ENCODE measurements at places on chromosomes 6 and 20.
A peak's percentile ranks its signal among the peaks of the same experiment; 100 is the strongest.

GRCh38 chr20:38125157-38126056 lies 39.7 kb downstream of the TGM2 start:
- no peak for DNase-seq

GRCh38 chr20:58128635-58129625 lies 99.5 kb downstream of the ANKRD60 start:
- DNase-seq, result no peak

- no peak for DNase-seq
These were observed 962 bp downstream of the DDX27 start for GRCh38 chr20:49219924-49220831.

GRCh38 chr6:17589406-17590096 lies 10.6 kb upstream of the FAM8A1 start:
- peak; percentile 10 for DNase-seq

DNA sequence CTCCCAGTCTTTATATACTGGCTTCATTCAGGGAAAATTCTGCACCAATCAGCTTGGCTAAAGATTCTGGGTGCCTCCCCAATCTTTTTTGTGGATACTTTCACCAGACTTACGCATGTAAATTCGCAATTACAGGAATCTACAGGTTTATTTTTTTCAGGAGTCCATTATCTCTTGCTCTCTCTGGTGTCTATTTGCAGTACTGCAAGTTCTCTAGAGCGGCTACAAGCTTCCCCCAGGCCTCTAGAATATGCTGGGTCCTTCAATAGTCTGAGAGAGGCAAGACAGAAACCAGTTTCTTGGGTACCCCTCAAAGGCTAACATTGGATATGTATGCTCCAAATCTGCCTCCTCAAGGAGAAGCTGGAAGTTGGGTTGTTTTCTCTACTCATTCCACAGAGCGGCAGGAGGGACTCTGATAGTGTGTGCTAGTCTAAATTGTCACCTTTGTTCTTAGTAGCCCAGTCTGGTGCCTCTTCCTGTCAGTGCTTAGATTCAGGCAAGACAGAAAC lies 58.5 kb downstream of the SUN5 start:
- DNase-seq, result no peak

GRCh38 chr6:114195027-114195365 lies 147.8 kb downstream of the HS3ST5 start:
- DNase-seq, result no peak

DNA sequence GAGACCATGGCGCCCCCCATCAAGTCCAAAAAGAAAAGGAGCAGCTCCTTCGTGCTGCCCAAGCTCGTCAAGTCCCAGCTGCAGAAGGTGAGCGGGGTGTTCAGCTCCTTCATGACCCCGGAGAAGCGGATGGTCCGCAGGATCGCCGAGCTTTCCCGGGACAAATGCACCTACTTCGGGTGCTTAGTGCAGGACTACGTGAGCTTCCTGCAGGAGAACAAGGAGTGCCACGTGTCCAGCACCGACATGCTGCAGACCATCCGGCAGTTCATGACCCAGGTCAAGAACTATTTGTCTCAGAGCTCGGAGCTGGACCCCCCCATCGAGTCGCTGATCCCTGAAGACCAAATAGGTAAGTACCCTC lies 41.7 kb upstream of the NAA20 start:
- peak; percentile 52 for DNase-seq

GRCh38 chr20:56929606-56930005 lies 300.5 kb downstream of the TFAP2C start:
- DNase-seq, result no peak

DNA sequence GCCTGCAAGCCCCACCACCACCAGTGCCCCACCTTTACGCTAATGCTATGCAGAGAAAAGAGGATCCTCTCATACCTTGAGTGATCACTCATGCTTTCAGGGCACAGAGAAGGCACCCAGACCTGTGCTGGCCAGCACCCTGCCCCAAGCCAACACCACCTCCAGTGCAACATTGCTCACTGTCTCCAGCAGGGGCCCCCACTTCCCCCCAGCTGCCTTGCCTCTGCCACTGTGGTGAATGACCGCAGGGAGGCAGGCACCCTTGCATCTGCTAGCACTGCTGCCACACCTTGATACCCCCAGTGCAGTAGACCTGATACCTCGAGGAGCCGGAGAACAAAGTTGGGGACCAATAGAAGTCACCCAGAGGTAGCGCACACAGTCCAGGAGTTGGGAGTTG lies 139.2 kb upstream of the PLN start:
- DNase-seq, result no peak

GRCh38 chr6:155630085-155630484 lies 174.4 kb upstream of the NOX3 start:
- no peak for DNase-seq

DNA sequence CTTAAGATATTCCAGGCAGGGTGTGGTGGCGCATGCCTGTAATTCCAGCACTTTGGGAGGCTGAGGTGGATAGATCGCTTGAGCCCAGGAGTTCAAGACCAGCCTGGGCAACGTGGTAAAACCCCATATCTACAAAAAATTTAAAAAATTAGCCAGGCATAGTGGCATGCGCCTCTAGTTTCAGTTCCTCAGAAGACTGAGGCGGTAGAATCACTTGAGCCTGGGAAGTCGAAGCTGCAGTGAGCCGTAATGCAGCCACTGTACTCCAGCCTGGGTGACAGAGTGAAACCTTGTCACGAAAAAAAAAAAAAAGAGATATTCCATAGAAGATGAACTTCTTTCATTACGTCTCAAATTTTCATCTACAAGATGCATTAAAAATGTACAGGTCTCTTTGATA lies 46.7 kb upstream of the ISM1 start:
- DNase-seq, result no peak

DNA sequence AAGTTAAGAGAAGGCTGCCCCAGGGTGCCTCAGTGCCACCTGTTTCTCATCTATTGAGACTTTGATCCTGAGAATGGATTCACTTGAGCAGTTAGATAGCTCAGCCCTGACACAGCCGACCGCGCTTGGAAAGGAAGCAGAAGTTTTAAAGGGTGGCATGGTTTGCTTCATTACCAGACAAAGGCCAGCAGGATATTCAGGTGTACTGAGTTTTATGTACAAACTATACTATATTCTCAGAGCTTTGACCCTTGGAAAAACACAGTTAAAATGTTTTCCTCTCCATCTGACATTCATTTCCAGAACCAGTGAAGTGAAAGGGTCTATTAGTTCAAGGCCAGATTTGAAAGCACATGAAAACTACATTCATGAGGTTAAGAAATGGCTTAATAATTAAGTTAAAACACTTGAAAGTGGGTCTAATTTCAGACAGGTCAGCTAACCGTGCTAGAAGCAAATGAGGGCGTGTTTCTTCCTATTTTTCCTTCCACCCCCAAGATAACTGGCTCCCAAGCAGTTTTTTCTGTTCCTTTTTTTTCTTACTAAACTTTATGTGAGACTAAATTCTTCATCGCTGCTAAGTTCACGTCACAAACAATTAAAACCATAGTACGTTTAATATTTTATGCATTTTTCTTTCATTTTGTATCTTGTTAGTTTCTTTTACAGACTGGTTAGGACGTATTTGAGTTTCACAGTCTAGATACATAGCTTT lies 385.3 kb upstream of the SOX4 start:
- DNase-seq, result no peak

DNA sequence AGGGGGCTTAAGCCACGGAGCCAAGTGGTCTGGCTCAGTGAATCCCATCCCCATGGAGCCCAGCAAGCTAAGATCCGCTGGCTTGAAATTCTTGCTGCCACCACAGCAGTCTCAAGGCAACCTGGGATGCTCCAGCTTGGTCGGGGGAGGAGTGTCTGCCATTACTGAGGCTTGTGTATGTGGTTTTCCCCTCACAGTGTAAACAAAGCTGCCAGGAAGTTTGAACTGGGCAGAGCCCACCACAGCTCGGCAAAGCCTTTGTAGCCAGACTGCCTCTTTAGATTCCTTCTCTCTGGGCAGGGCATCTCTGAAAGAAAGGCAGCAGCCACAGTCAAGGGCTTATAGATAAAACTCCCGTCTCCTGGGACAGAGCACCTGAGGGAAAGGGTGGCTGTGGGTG lies 25.5 kb upstream of the IL20RA start:
- no peak for DNase-seq

- DNase-seq, result no peak
These were observed 70.8 kb upstream of the CD93 start for GRCh38 chr20:23156842-23157423.

- DNase-seq, result peak; percentile 17
These were observed 2.5 kb upstream of the HLA-DRA start for GRCh38 chr6:32436995-32437836.

- no peak for DNase-seq
These were observed 366.4 kb downstream of the BTBD9 start for GRCh38 chr6:38273325-38273724.

- no peak for DNase-seq
These were observed 312.4 kb downstream of the CDKAL1 start for GRCh38 chr6:20846602-20847028.

DNA sequence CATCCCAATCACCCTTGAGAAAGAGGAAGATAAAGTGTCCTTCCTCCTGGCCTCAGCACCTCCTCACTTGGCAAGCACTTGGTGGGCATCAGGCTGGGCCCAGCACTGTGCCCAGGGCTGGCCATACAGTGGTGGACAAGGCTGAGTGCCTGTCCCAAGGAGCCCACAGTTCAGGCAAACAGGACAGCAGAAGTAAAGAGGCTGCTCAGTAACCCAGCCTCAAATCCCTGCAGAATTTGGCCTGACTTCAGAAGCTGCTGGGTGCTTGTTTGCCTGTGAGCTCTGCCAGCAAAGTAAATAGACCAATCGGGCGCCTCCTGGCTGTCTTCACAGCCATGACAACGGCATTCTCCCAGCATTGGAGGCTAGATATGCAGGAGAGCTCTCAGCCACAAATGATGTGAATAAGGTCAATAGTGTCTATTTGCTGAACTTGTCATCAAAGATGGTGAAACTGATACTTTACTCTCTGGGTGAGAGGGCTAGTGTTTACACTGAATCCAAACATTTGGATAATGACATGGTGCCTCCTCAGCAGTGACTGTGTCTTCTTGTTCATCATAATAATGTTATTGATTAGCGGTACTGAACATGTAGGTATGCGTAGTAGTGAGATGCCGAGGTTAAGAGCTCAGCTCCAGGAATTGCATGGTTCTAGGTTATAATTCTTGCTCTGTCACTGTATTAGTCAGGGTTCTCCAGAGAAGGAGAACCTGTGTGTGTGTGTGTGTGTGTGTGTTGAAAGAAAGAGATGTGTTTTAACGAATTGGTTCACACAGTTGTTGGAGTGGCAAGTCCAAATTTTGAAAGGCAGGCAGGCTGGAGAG lies 36.9 kb upstream of the FANCE start:
- DNase-seq, result peak; percentile 78

DNA sequence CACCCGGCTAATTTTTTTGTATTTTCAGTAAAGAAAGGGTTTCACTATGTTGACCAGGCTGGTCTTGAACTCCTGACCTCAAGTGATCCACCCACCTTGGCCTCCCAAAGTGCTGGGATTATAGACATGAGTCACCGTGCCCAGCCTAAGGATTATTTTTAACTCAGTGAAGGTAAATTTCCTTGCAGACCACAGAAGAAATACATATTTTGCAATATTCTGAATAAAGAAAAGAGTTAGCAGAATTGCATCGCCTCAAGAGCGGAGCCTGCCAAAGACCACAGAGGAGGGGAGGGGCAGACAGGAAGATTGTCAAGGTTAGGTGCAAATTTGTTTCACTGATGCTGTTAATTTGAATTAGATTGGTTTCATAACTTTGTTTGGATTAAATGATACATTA lies 47.4 kb downstream of the SOD2 start:
- DNase-seq, result no peak

GRCh38 chr20:29448806-29449470 lies 1808.5 kb upstream of the DEFB115 start:
- no peak for DNase-seq

- DNase-seq, result no peak
These were observed 320.1 kb upstream of the FKBP1C start for GRCh38 chr6:62891065-62891647.

DNA sequence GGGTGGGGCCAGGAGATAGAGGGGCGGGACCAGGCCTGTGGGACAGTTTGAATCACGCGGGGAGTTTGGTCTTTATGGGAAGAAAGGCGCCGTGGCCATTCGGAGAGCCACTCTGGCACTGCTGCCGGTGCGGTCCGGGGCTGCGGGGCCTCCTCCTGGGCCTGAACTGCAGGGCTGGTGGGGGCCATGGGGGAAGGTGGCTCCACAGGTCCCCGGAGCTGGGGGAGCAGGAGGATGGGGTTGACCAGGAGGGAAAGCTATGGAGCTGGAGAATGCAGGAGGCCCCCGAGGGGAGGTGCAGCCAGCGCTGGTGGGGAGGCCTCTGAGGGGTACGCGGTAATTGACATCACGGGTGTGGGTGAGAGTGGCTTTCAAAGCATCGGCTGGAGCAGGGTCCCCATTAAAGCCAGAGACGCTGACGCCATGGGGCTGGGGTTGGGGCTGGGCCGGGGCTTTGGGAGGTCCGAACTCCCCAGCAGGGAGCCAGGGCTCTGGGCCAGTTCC lies 1.8 kb upstream of the BHLHE23 start:
- DNase-seq, result no peak

GRCh38 chr6:4610256-4610655 lies 165.9 kb upstream of the CDYL start:
- DNase-seq, result no peak

All from frontal cortex (tissue), 4 donors.